T-helper 17 cell (primary cell): ENCODE measurements at places on chromosomes 16 and 17.

DNA sequence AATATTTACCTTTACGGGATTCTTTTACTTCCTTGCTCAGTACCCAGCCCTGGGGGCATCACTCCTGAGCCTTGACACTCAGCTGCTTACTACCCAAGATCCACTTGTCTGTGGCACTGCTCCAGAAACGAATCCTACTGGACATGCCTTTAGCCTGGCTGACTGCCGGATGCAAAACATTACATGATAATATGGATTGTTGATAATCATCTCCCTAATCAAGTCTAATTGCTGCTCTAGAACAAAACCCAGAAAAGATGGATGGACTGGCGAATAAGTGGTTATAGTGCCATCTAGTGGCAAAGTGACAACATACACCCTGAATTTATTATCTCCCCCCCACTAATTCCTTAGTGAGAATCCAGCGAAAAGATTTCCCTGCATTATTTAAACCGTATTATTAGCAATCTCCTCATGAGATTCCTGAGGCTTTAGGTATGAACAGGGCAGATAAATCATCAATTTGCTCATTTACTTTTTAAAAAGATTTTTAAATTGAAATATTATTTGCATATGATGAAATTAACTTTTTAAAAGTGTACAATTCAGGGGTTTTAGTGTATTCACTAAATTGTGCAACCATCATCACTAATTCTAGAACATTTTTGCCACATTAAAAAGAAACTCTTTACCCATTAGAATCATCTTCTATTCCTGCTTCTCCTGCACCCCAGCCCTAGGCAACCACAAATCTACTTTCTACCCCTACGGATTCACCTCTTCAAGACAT lies 61.6 kb downstream of the RGS9 start:
- DNase-seq = no peak

GRCh38 chr17:61410141-61411010 lies 10.7 kb downstream of the TBX2 start:
- peak; percentile 72 for DNase-seq

- no peak for DNase-seq
Observed at GRCh38 chr17:74831444-74832146, 28.1 kb downstream of the GRIN2C start.

GRCh38 chr17:50642071-50642721 lies 7.5 kb downstream of the ABCC3 start:
- no peak for DNase-seq

- no peak for DNase-seq
Observed at GRCh38 chr17:17742688-17743390, 61.6 kb downstream of the RAI1 start.

- DNase-seq = no peak
Observed at GRCh38 chr17:66978514-66979061, 14.1 kb downstream of the CACNG4 start.

GRCh38 chr16:2817340-2818271 lies 569 bp downstream of the PRSS21 start:
- no peak for DNase-seq

DNA sequence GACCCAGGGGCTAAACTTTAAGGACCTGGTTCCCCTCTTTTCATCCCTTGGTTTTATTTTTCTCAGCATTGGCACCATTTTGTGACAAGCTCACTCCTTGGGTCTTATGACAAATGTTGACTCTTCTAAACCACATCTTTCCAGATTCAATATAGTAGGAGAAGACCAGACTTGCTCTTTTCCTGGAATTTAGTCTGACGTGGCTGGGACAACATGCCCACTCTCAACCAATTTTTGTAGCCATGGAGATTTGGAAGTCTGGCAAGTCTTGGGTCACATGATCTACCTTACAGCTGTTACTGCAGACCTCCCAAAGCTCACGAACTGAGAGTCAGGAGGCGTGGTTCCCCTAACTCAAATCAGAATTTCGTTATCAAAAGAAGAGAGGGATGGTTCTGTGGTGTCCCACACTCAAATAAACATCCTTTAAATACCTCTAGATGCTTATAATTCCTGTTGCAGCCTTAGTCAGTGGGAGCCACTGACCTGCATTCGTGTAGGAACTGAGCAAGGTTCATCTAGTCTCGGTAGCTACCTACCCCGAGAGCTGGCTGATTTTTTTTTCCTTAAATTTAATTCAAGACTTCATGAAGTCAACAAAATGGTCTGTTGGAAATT lies 683.5 kb downstream of the MAF start:
- DNase-seq = no peak

- no peak for DNase-seq
Observed at GRCh38 chr16:5010576-5011329, 23.0 kb downstream of the NAGPA start.

- DNase-seq = no peak
Observed at GRCh38 chr17:77907497-77908461, 50.7 kb upstream of the TNRC6C start.

DNA sequence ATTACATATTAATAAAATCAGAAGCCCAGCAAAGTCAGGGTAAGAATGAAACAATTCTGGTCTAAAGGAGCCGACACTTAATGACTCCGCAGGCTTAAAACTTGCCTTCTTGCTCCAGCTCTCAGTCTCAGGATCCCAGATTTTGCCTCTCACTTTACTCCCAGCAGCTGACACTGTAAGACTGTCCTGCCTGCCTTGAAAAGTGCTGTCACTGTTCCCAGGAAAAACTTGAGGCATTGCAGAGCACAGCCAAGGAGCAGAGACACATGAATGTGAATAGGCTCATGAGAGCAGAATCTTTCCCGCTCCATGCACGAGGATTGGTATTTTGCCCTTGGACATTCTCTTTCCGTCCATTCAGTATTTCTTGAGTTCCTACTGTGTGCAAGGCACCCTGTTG lies 457.6 kb upstream of the ZFHX3 start:
- DNase-seq = no peak
